Activated CD4-positive, alpha-beta T cell treated with anti-CD3 and anti-CD28 coated beads, Interleukin-2, amount 50 U/mL, for 24 hours (primary cell): ENCODE measurements at places on chromosomes 3 and 15.

DNA sequence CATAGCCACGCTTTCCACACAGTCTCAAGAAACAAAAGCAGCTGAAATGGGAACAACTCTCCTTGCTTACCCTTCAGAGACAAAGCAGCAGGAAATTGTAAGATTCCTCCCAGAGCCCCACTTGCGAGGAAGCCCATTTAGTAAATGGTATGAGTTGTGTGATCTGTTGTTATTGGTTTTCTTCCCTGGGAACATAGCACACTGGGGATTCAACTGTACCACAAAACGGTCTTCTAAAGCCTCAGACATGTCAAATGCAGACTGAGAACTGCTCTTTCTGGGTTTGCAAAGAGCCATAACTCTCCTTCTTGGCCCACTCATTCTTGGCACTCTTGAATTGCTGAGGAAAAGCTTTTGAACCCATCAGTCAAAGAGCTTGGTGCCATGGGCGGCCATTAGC lies 101.0 kb upstream of the COL8A1 start:
- DNase-seq = no peak

DNA sequence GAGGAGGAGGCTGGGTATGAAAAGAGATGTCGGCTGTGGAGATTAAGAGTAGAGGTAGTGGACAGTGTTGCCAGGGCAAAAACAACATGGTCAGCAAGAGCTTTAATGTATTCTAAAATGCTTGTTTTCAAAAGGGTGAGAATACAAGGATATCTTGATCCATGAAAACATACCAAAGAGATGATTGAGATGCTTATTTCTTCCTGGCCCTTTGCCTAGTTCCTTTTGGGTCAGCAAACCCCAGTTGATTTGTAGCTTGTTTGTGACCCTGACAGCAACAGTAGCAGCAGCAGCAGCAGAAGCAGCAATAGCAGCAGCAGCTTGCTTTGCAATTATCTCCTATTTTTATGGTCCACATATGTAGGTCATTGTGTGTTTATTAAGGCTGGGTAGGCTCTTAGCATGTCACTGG lies 337.3 kb downstream of the LPP start:
- no peak for DNase-seq

GRCh38 chr3:153853163-153853562 lies 268.0 kb upstream of the ARHGEF26 start:
- no peak for DNase-seq

DNA sequence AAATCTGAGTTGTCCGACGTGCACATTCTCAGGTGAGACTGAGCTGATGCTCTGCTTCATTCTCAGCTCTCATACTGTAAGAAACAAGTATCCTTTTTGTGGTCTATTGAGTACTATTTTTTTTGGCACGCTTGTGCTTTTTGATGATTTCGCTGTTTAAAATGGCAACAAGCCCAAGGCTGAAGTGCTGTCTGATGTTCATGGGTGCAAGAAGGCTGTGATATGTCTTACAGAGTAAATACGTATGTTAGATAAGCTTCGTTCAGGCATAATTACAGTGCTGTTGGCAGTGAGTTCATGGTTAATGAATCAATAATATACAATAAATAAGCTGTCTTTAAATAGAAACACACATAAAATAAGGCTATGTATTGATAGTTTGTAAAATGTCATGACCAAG lies 27.2 kb downstream of the AQR start:
- no peak for DNase-seq

DNA sequence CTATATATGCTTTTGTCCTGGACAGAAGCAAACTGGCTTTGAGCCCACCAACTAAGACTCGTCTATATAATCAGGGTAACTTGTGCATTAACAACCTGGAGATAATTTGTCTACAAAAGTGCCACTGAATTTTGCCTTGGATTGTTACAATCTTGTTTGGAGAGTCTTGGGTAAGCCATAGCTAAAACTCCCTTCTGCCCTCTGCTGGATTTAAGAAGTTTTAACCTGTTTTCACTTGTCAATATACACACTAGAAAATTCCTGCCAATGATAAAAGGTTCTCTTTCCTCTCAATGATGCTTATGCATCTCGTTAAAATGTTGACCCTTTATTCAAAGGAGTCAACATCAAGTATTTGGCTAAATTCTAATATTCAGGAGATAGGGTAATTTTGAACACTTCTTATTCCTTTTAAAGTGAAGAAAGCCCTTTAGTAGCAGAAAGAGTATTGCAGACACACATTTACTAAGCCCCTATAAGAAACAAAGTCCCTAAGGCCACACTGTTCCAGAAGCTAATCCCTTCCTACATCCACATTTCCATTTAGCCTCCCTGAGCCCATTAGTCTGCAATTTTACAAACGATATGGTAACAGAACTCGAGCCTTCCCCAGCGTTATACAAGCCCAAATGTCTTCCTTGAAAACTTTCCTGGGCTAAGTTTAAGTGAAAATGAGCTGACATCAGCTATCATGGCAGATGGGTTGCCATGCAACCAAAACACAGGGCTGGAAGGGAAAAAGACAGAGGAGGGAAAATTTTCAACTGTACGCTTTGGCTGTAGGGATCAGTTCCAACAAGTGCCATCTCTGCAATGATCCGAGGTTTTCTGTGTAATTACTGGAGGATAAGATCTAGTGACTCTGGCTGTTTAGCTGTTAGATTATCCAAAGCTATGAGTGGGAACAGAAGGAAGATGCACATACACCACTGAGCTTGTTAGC lies 75.9 kb upstream of the FGF12 start:
- no peak for DNase-seq

GRCh38 chr3:126109880-126110235 lies 25.9 kb upstream of the SLC41A3 start:
- DNase-seq = no peak

DNA sequence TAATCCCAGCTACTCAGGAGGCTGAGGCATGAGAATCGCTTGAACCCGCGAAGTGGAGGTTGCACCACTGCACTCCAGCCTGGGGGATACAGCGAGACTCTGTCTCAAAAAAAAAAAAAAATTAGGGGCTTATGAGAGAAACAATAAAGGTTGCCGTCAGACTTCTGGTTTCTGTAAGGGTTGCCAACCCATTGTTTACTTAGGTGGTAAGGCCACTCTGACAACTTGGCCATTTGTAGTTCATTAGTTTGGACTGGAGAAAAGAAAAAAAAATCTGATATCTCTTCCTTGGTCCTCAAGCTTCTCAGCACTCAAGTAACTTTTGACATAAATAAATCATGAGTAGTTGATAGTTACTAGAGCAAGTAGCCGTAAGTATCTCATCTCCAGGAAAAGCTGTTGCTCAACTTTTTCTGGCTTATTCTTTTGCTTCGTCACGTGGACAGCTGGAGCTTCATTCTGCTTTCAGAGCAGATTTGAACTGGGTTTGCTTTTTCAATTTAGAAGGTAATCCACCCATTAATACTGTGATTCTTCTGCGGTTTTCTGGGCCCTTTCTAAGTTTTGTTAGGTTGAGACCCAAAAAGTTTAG lies 9.4 kb downstream of the SNX1 start:
- DNase-seq = no peak

DNA sequence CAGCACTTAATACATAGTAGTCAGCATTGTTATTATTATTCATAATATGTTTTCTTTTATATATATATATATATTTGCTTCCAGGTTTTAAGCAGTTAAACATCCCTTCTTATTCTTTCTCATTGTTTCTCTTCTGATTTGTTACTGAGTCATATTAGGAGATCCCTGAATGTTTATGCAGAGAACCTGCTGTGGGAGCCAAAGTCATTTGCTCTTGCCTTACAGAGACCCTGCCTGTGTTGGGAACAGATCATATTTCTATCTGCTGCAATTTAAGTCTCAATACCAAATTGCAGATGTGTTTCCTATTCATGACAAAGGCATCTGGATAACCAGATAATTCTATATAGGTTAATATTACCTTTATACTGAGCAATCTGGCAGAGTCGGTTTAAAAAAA lies 323.0 kb upstream of the UMPS start:
- DNase-seq = no peak

- DNase-seq = no peak
Observed at GRCh38 chr3:49422379-49423248, at the start of gene AMT. TSS of gene AMT (minus strand) at chr3:49422473. CDS start at chr3:49422450, 23 bp downstream.

DNA sequence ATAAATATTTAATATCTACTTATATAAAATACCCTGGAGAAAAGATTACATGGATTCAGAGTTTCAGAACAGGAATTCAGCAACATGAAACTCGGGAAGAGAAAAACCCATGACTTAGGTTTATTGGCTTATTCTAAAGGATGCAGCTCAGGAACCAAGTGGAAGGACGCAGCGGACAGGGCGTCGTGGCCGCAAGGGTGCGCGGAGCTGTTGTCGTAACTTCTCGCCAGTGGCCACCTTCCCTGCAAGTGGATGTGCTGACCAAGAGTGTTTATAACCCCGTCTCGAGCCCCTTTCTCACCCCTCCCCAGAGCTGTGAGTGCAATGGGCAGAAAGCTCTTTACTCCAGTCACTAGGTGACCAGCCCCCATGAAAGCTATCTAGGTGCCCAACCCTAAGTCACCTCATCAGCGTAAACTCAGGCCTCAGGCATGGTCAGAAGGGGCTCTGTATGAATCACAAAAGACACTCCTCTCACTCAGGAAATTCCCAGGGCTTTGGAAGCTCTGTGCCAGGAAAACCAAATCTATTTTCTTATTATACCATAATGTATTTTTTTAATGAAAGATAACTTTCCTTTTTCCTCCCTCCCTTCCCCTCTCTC lies 77.3 kb downstream of the CHRNA7 start:
- no peak for DNase-seq

- no peak for DNase-seq
Observed at GRCh38 chr3:60417576-60417975, 833.7 kb downstream of the FHIT start.

GRCh38 chr3:171193693-171194092 lies 167.2 kb upstream of the SLC2A2 start:
- no peak for DNase-seq

GRCh38 chr3:152922554-152922953 lies 87.6 kb downstream of the P2RY1 start:
- no peak for DNase-seq

DNA sequence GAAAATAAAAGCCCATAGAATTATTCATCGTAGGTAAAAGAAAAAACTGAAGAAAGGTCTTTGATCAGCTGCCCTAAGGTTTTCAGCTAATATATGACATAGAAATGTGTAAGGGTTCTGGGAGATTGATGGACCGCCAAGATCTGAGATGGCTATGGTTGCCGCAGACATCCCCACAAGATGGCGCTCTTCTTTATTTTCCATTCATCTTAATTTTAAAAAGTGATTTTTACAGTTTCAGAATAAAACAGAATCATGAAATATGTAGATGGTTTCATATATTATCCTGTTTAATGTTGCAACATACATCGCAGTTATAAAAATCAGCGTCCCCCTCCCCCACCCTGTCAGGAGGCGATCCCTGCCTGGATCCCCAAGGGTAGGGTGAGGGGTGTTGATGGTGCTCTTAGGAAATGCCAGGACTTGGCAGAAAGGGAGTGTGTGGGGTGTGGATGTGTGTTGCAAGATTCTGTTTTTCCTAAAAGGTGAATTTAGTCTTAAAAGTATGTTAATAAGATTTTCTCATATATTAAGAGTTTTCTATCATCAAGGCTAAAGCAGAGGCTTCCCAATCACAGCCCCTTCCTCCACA lies 68.8 kb downstream of the ANXA2 start:
- peak; percentile 5 for DNase-seq

DNA sequence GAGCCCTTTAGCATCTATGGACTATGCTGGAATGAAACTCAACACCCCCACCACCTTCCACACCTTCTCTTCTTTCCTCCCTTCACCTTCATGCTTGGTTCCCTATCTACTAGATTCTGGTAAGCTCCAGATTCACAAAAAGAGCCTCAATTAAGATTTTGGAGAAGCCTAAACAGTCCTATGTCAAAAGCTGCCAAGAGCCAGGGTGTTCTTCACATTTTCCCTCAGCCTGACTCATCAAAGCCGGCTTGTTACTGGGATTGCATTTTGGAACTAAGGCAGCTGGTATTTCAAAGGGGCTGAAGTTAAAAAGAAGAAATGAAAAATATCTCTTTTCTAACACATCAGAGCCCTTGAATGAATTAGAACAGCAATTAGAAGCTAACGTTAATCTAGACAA lies 247.7 kb downstream of the MYRIP start:
- no peak for DNase-seq

DNA sequence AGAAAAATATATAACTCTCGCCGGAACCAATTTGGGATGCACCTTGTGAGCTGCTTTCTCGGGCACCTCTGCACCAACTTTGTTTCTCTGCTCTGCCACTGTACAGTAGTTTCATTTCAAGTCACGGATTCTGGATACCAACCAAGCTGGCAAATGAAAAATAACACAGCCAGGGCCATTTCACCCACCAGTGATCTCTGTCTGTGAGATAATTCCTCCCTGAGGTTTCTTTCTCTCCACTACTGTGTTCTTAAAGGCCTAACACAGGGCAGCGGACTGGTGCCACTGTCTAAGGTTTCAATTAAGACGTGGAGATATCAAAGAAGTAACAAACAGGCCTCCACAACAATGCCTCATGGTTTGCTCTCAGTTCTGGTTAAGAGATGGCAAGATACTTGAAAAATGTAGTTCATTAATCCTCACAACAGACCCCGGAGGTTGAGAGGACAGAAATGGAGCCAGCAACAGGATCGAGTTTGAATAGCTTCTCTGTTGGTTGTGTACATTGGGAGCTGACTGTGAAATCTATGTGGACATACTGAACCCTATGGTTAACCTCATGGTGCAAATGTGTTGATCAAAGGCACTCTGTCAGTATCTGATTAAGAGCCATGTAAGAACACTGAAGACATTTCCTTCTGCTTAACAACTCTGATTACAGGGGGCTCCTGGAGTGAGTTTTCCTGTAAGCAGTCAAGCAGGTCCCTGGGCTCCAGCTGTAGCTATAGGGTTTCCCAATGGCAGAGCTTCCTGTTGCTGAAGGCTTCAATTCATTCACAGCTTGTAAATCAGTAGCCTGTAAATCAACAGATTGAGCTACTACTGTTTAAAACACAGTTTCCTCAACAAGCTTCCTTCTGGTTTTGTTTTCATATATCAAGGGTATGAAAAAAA lies 470.5 kb downstream of the EPHA3 start:
- DNase-seq = no peak

- no peak for DNase-seq
Observed at GRCh38 chr15:87619161-87619960, 637.2 kb downstream of the NTRK3 start.

- DNase-seq = no peak
Observed at GRCh38 chr15:37045859-37046740, 54.2 kb downstream of the MEIS2 start.

DNA sequence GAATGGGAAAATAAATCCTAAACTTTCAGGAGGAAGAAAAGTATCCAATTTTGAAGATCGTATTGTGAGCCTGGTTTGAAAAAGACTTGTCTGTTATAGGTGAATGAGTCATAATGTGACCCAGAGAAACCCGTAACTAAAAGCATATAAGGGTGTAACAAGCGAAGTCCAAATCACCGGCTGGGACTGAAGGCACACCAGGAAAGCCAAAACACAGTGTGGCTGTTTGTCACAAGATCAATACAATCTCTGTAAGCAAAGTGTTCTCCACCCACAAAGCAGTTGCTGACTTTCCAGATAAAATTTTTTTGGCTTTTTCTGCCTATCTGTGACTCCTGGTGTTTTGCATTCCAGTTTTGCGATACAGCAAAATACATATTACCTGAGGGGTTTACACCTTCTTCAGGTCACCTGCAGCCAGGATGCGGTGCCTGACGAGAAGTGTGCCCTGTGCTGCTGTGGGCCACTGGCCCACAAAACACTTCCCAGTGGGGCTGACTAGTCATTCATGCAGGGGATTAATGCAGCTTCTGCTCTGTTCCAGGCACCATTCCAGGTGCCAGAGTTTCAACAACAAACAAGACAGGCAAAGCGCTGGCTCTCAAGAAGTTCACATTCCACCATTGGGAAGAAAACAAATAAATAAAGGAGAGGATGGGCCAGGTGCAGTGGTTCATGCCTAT lies 14.4 kb downstream of the HES1 start:
- no peak for DNase-seq
